Natural killer cell (primary cell): ENCODE measurements at places on chromosomes 7 and 10. TPM values are rescaled to one million over a fixed set of nuclear protein-coding genes. Genes with fewer than 3 reads are reported as not detected.

Gene CTAGE4
- not detected for total RNA-seq

Gene FZD1
- 0.80 TPM for total RNA-seq

Gene MOGAT3
- total RNA-seq: not detected

Gene ZPBP
- not detected for total RNA-seq

Gene TNS3
- 3.5 TPM for total RNA-seq

GRCh38 chr7:106480161-106480579, 180.8 kb downstream of the CCDC71L start:
- no peak overlapping the region for H3K27ac ChIP-seq
- no peak overlapping the region for H3K4me3 ChIP-seq
- no peaks in the 10 kb centered on the region for H3K27me3 ChIP-seq
- H3K36me3 ChIP-seq: no peaks in the 10 kb centered on the region
- no peaks in the 10 kb centered on the region for H3K4me1 ChIP-seq

DNA sequence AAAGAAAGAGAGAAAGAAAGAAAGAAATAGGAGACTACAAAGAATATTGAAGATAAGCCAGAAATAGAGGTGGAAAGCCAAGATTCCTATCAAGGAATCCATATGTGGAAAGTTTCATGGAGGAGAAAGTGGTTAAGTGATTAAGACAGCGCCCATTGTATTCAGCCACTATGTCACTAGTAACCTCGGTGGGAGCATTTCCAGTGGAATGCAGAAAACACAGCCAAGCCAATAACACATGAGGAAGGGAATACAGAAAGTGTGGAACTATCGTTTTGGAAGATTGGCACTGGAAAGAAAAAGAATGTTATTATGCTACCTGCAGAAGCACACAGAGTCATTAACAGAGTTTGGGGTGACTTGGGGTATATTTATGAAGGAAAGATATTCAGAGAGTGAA, 2.7 kb downstream of the MGAM2 start:
- no peak for DNase-seq
- H3K27ac ChIP-seq: no peak overlapping the region
- H3K4me1 ChIP-seq: no peaks in the 10 kb centered on the region
- H3K36me3 ChIP-seq: no peaks in the 10 kb centered on the region
- H3K27me3 ChIP-seq: peaks cover 3% of the 10 kb centered on the region

DNA sequence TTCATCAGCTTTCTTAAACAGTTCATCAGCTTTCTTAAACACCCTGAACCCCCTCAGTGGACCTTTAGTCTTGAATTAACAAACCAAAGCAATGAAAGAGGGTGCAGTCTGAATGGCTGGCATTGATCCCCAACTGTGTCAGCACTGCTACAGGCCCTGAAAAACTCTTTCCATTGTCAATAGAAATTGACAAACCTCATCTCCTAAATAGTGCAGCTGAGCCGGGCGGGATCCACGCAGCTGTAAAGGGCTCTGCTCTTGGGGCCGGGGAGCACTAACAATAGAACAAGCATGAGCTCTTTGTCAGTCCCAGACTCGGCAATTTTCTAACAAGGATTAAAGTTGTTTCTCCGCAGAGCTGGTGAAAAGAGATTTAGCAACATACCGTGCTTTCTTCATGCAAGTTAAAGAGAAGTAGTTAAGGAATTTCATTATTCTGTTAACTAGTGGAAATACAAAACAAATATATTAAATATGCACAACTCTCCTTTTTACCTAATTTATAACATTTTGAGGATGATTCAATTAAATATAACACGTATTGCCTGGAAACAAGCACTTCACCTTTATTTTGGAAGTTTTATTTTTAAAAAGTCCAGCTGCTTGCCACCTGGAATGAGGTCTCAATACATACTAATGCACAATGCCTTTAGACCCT, 24.7 kb upstream of the FEZF1 start:
- H3K27me3 ChIP-seq: no peaks in the 10 kb centered on the region
- no peaks in the 10 kb centered on the region for H3K36me3 ChIP-seq
- no peak for DNase-seq
- no peak overlapping the region for H3K27ac ChIP-seq

DNA sequence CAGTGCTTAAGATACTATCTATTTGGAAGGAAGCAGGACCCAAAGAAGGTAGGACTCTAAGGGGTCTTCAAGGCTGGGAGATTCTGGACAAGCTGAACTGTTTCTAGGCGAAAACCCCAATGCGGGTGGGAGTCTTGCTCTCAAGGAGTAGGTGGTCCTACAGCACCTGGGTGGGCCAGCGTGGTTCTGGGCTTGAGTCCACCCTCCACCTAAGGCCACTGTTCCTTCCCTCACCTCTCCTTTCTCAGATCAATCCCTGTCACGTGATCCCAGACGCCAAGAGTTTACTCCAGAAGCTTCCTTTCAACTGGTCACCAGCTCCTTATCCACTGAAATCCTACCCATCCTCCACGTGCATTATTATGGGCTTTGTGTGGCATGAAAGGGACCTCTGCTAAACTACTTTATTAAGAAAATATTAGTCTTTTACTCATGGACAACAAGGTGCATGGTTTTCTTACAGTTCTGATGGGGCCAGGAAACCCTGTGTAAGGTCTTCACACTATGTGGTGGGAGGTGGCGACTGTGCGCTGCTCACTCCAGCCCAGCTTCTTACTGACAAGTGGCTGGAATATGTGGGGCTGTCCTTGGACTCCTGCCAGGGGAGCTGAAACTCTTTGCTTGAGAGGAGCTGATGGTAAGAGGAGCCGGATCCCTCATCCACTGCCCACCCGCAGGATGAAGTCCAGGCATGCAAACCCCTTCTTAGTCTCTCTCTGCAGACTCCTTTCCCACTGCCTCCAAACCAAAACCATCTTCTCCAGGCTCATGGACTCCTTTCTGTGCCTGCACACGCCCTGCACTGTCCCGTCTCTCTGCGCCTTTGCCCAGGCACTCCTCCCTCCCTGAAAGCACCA, 1.6 kb downstream of the ZNF746 start:
- DNase-seq: no peak
- H3K36me3 ChIP-seq: peaks cover 28% of the 10 kb centered on the region
- H3K27ac ChIP-seq: no peak overlapping the region
- no peak overlapping the region for H3K4me3 ChIP-seq
